ENCODE measurements at places on chromosomes 6 and 20.

DNA sequence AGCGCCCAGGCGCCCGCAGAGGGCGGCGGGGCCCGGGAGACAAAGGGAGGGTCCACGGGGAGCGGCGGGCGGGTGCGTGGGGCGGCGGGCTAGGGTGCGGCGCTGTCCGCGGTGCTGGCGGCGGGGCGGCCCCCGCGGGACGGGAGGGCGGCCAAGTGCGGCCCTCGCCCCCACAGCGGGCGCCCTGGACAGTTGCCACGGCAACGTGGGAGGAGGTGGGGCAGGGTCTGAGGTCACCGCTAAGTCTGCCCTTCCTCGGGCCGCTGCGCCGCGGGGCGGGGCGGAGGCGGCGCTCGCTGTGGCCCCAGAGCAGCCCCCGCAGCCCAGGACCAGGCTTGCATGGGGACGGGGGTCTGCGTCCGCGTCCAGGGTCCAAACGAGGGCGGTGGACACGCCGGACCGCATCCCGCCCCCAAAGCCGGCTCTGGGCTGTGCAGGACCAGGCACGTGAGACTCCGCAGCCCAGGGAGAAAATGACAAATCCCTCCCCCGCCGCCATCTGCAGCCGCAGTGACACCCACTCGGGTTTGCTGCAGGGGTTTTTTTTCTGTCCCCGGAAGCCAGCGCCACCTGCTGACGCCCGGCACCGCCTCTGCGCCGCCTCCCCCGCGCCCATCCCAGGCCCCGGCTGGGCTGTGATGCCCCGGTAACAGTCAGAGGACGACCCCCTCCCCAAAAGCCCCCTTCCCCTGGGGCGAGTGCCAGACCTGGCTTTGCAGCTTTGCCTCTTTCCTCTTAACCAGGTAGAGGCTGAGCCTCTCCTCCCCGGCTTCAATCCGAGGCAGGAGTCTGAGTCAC, 36.8 kb downstream of the YTHDF1 start:
- DNase-seq = peak; percentile 8

- no peak for DNase-seq
Observed at GRCh38 chr6:17899491-17899890, 87.9 kb downstream of the KIF13A start.

DNA sequence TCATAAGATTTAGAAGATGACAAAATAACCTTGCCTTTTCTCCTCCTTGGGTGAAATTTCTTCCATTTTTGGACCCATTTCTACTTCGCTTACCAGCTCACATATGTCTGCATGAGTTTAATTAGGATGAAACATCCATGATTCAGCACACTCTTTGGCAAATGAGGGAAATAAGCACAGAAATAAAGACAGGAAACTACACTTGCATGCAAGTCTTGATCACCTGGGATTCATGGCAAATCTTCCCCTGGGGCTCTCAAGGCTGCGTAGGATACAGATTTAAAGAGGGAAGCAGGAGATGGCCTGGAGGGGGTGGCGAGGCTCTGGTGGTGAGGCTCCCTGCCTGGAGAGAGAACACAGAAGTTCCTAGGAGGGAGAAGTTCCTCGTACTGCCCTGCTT, 147.8 kb downstream of the EDN3 start:
- DNase-seq = no peak

GRCh38 chr20:1860446-1860845, 34.8 kb upstream of the SIRPA start:
- DNase-seq = no peak

- DNase-seq = peak; percentile 20
Observed at GRCh38 chr6:156925718-156926607, 148.8 kb downstream of the ARID1B start.

DNA sequence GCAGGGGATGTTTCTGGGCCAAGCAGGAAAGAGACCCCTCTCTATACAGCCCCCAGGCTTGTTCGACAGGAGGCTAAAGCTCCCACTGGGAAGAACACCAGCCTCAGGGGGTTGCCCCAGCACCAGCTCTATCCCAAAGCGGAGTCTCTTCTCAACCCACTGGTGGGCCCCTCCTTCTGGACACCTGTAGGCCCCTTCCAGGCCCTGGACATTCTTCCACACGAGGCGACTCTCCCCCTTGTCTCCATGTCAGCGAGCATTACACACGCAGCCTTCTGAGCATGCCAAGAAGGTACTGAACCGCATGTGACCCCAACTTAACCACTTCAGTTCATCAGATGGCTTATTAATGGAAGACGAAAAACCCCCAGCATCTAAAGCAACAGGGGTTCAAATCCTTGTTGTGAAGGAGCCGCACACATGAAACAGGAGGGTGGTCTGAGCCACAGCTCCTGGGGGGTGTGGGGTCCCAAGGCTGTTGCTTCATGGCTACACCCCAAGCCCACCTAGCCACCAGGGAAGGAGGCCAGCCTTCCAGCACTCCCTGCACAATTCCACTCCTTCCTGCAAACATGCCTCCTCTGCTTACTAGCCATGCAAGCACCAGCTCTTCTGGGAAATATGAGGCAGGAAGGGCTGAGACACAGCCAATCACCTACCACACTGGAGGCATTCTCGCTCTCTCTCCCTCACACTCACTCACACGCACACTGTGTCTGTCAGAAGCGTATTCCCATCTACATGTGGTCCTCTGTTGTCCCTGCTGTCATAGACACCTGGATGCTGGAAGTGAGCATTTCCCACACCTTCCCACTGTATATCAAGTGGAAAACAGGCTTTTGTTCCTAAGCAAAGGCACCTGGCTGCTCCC, 104.5 kb downstream of the NOL4L start:
- no peak for DNase-seq

- no peak for DNase-seq
Observed at GRCh38 chr20:2838847-2839671, 1.4 kb downstream of the PCED1A start.

DNA sequence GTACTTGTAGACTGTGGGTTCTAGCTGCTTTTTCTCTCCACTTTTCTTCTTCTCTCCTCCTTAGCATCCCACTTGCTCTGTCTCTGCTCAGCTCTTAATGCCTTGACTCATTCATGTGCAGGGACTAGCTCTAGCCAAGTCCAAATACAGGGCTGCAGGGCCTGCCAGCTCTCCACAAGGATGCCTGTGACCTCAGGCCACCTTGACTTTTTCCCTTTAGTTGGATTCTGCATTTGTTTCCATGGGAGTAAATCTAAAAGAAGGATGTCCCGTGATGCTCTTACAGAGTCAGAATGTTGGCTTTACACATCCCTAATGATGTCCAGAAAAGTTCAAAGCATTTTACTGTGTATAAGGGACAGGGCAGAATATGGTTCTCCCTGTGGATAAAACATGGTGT, 101.8 kb upstream of the PREP start:
- DNase-seq = no peak

DNA sequence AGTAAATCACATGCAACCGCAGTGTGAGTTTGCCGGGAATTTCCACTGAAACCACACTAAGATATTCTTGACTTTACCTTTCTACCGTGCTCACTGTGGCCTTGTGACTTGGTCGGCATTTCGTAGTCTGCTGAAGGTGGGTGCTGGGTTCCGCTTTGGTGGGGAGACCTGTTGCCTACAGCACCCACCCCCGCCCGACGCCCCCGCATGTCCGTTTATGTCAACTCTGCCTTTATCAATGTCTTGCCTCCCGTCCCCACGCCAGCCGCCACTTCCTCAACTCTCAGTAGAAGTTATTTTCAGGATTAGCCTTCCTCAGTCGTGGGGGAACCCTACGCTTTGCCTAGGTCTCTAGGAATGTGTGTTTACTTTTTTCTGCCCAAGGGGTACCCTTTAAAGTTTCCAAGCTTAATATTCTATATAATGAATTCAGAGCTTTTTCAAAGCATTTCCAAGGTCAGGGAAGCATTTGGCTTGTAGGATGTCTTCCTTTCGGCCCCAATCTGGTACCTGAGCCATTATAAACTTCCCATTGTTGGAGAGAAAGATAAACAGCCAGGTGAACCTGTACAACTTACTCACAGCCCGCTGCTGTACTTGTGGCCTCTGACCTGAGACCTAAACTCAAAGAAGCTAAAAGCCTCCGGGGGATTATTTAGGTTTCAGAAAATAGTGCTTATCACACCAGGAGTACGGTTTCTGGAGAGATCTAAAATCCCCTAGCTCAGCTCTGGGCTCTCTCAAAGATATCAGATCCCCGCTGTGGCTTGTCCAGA, 54.2 kb downstream of the TBC1D7 start:
- no peak for DNase-seq

DNA sequence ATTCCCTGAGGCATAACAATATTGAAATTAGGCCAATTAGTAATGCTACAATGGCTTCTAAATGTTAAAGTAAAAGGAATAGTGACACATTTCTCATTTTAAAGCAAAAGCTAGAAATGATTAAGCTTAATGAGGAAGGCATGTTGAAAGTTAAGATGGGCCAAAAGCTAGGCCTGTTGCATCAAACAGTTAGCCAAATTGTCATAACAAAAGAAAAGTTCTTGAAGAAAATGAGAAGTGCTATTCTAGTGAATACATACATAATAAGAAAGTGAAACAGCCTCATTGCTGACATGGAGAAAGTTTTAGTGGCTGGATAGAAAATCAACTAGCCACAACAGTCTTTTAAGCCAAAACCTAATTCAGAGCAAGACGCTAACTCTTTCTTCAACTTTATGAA, 12.9 kb downstream of the OR2A4 start:
- no peak for DNase-seq

DNA sequence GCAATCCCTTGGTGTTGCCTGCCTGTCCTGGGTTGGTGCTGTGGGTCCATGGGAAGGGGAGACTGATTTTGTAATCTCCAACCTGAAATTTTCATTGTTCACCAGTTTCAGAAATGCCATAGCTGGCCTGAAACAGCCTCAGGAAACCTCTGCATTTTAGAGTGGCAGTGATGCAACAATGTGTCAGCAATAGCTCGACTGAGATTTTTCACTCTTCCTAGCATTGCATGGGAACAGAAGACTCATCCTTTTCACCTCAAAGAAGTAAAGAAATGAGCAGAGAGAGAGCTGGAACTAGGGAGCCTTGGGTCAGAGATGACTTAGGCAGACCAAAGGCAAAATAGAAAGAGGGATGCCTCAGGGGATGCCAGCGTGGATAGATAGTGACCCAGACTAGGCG, 23.7 kb upstream of the TMEM14A start:
- no peak for DNase-seq

GRCh38 chr6:77986380-77987034, 333.7 kb downstream of the MEI4 start:
- no peak for DNase-seq

DNA sequence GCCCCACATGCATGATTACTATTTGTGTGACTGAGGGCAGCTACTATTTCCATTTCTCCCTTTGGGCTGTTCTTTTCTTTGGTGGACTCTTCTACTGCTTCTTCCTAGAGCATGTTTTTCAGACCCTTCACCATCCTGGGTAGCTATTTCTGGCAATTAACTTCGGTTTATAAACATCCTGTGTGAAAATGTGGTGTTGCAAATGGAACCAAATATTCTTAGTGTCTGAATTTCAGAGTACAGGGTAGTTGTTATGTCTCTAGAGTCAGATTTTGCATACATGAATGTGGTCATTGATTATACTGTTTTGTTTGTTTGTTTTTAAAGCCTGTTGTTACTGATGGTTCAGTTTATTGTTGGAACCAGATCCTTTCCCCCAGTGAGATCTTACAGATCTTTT, 49.7 kb downstream of the PROKR2 start:
- no peak for DNase-seq

DNA sequence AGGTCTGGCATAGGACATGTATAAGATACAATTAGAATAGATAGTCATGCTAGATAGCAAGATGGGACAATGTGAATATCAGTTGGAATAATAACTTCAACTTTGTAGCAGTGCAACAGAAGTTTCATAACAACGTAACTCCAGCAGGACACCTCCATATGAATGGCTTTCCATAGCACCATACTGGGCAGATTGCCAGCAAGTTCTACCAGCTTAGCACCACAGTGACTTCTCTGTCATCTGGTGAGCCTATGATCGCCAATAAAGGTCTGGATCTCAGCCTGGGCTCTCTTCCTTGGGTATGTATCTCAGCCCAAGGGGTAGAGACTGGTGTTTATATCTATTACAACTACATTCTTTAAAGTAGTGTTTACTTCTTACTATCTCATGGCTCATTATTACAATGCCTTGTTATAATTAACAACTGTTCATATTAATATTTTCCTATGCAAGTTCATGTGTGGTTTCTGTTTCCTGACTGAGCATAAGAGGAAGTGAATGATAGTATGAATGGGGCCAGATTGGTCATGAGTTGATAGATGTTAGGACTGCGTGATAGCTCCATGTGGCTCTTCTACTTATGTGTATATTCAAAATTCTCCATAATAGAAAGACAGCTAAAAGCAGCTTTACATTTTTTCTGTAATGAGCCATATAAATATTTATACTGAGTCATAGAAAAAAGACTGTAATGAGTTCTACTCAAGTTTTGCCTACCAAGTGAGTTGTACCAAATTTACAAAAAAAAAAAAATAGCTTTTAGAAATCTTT, 22.9 kb downstream of the HTR1B start:
- DNase-seq = no peak

DNA sequence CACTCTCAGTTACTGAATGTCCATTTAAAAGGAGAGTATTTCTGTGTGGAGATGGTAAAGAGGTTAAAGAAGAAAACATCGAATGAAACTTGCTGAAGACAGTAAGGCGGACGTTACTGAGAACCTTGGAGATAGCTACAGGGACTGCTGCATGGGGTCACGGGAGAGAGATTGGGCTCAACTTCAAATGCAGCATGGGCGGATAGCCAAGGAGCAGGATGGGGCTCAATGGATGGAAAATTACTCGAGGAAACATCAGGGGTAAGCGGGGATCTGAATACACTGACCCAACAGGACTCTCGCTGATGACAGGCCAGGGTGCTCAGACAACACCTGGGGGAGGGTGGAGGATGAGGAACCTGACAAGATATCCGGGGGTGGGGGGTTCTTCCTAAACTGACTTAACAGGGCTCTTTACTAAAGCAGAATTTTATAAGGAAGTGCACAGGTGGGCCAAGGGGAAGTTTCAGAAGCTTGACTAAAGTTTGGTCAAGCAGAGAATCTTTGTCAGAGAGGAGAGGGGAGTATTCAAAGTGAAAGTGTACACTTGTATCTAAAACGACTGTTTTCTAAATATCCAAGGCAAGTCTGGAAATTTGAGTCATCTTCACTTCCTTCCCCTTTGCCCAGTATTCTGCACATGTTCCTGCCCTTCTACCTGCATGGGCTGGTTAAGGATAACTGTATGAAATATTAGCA, 22.8 kb downstream of the ECT2L start:
- no peak for DNase-seq

GRCh38 chr20:858011-858410, 24.5 kb downstream of the FAM110A start:
- DNase-seq = no peak

DNA sequence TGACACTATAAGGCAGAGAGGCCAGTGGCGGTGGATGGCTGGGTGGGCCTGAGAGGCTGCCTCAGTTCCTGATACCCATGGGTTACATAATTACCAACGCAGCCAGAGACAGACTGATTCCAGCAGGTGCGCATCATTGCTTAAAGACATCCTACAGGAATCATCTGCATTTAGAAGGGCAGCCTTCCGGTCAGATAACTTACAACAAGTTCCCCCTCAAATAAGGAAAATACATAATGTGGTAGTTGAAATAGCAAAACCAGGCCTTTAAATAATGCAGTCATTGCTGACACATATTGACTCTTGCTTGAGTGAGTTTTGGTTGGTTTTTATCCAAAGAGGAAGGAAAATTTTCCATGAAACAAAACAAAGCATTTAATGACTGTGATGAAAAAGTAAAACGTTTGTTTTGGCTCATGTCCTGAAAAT, 81.9 kb downstream of the SIM1 start:
- no peak for DNase-seq

Data from small intestine (tissue), 16 donors.